ENCODE measurements at places on chromosomes 12 and 14.

- DNase-seq: no peak
Observed at GRCh38 chr14:28382444-28383190, 384.0 kb upstream of the FOXG1 start.

GRCh38 chr14:24416254-24416931 lies 13.1 kb downstream of the CBLN3 start:
- peak; percentile 29 for DNase-seq

DNA sequence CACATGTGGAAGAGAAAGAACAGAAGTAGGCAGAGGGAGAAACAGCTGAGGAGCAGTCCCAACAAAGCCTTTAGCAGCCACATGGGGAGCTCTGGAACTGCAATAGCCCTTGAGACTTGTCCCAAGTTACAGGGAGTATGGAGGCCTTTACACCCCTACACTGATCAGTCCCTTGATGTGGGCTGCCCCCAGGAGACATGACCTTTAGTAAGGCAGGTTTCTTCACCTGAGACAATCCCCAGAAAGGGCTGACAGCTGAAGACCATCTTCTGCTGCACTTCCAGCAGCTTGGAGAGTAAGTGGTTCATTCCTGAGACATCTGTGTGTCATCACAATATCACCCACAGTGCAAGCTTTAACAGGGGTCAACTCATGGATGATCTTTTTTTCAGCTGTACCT lies 8.6 kb upstream of the SNAPC1 start:
- no peak for DNase-seq

DNA sequence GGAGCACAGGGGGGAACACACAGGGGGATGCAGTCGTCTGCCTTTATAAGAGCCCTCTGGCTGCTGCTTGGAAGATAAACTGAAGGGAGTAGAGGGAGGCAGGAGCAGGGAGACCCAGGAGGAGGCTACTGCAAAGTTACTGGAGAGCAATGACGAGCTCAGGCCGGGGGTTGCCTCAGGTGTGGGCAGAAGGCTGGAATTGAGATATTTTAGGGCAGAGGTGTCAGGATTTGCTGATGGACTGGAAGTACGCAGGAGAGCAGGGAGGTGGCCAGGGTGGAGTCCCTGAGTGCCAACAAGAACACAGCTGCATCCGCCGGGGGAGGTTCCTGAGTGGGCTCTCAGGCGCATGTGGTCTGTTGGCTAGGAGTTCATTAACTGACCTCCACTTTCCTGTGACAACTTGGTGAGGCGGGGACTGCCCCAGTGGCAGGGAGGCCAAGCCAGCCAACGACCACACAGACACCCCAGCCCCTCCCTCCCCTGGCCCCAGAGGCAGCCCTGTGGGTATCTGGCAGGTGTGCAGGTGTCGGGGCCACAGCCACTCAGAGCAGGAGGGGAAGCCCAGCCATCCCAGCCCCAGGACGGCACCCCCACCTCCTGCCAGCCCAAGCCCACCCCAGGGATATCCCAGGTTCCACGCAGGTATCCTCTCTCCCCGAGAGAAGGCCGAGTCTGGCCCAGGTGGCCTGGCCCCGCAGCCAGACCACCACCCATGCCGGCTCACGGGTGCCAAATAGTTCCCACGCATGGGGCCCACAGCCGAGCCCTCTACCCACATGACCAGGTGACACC lies 85.4 kb downstream of the NCOR2 start:
- DNase-seq: no peak

- DNase-seq: no peak
Observed at GRCh38 chr12:121657305-121658008, 12.0 kb downstream of the MORN3 start.

DNA sequence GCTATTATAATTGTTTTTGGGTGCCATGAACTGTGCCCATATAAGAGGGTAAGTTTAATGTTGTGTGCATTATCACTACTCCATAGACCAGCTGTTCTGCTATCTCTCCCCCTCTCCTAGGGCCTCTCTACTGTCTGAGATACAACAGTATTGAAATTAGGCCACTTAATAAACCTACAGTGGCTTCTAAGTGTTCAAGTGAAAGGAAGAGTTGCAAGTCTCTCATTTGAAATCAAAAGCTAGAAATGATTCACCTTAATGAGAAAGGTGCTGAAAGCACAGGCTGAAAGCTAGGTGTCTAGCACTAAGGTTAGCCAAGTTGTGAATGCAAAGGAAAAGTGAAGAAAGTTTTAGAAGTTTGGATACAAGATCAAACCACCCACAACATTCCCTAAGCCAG lies 168.0 kb downstream of the SLC16A7 start:
- no peak for DNase-seq

GRCh38 chr12:96447256-96447655 lies 42.1 kb upstream of the CFAP54 start:
- no peak for DNase-seq

- DNase-seq: no peak
Observed at GRCh38 chr12:97142737-97143410, 235.8 kb downstream of the NEDD1 start.

- DNase-seq: no peak
Observed at GRCh38 chr14:50319721-50320120, 7.6 kb downstream of the DMAC2L start.

DNA sequence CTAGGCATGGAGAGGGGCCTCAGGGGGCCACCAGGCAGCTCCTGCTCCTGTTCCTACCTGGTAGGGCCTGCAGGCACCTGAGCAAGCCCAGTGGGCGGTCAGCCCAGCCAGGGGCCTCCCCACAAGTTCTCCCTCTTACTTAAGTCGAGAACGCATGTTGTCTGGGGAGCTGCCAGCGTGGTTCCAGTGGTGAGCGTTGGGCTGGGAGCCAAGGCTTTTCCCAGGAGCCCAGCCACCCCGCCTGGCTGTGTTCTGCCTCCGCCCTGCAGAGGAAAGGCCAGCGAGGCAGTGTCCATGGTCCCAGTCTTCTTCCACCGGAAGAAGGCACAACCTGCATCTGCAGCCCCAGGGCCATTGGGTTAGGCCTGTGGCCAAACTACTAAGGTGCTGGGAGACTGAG lies 1.4 kb downstream of the C14orf180 start:
- peak; percentile 66 for DNase-seq

GRCh38 chr12:75592086-75592485 lies 80.7 kb upstream of the KRR1 start:
- no peak for DNase-seq

GRCh38 chr12:124151583-124151982 lies 143.3 kb upstream of the RFLNA start:
- DNase-seq: no peak

- DNase-seq: no peak
Observed at GRCh38 chr12:45429831-45430230, 213.9 kb downstream of the ANO6 start.
